ENCODE measurements at places on chromosomes 1 and 21.

- no peak for DNase-seq
Measured at GRCh38 chr1:110671361-110671760, 3.4 kb downstream of the KCNA3 start.

GRCh38 chr1:226788965-226789364 lies 49.9 kb upstream of the ITPKB start:
- DNase-seq = no peak

DNA sequence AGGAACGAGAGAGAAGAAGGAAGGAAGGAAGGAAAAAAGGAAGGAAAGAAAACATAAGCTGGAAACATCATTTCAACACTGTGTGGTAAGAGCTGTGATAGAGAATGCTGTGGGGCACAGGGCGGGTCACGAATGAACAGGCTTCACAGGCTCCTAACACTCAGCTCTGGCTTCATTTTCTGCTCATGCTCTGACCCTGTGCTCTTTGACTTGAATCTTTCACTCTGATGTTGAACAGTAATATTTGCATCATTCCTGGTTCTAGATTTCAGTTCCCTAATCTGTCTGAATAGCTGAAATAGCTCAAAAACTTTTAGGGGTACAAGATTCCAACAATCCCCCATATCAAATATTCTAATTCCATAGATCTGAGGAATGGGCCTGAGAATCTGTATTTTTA lies 207.3 kb downstream of the LHX8 start:
- no peak for DNase-seq

GRCh38 chr1:46244656-46245371 lies 2.7 kb upstream of the RAD54L start:
- no peak for DNase-seq

GRCh38 chr1:229461032-229461668 lies 27.3 kb upstream of the ACTA1 start:
- DNase-seq = no peak

- DNase-seq = no peak
Measured at GRCh38 chr1:61672376-61672775, 52.6 kb downstream of the TM2D1 start.

DNA sequence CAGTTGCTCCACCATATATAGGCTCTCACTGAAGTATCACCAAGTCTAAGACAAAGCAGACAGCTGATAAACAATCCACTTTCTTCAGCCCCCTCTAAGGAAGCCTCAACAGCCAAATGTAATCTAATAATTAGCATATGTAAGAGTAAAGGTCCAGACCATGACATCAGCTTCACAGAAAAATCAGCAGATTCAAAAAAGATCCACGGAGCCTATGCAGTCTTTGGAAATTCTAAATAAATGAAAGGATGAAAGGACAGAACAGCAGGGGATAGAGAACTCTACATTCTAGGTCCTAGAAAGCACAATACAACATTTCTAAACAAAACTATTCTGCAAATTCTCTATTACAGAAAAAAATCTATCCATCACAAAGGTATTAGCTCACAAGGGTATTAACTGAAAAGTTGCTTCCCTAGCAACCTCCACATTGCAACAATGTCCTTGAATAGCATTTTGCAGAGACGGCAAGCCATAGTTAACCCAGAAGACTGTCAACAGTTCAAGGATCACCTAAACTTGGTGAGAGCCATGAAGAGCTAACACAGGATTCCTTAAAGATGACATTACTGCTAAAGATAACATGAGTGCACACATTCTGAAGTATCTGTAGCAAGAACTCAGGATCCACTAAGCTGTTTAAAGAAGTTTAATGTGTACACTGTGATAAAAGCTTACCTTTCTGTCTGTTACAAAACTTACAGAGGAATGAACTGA lies 74.3 kb downstream of the SIPA1L2 start:
- no peak for DNase-seq

DNA sequence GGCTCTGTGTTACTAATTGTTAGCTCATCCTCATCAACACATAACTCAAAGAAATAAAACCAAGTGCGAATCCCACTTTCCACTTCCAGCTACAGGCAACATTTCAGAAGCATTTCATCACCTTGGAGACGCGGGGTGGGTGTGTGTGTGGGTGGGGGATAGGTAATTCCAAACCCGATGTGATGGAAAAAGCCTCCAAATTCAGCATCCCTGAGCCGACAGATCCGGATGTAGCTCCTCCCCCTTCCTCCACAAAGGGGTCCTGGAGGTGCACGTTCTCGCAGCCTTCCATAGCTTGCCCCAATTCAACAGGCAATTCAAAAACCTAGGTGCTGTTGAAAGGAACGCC lies 486 bp downstream of the HSPA13 start:
- peak; percentile 7 for DNase-seq

DNA sequence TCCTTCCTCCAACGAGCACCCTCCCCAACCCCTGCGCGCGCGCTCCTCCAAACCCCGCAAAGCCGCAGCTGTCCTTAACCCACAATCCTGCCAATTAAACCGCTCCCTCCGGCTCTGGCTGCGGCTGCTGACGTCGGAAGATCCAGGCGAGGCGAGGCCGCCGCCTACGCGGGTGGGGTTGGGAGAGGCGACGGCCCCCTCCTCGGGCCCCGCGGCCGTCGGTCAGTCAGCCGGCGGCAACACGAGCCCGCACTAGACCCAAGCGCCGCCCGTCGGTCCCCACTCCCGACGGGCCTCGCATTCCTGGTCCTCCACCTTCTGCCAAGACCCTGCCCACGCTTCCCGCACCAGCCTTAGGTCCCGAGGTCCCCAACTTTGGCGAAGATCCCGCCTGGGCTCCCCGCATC lies 75.4 kb downstream of the VWA5B1 start:
- DNase-seq = no peak

GRCh38 chr1:228770779-228771223 lies 35.5 kb downstream of the RHOU start:
- DNase-seq = no peak

DNA sequence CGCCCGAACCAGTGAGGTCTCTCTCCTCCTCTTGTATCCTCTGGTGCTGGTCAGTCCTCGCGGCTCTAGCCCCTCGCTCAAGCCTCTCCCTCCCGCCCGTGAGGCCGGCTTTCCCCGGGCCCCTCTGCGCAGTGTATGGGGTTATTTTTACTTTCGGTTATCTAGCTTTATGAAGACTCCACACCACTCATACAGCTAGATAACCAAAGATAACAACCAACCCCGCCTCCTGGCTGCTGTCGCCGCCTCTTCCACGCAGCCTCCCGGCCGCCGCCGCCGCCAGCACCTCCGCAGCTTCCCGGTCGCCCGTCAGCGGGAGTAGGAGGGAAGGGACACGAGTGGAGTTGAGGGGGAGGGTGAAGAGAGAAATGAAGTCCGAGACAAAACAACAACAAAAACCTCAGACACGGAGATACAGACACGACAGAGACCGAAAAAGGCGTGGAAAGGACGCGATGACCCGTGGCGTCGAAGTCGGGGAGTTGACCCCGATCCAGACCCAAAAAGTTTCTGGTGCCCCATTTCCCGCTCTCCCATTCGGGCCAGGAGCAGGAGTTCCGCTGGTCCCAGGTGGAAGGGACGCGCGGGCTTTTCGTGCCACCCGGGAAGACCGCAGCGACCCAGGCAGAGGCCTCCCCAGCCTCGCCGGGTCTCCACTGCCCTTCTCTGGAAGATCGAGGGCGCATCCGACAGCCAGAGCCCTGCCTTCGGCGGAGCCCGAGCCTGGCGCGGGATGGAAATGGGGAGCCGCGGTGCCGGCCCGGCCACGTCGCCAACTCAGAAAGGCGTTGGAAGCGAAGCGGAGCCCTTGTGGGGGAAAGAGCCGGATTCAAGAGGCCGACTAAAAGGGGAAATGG lies 51.4 kb downstream of the RHBG start:
- peak; percentile 28 for DNase-seq

DNA sequence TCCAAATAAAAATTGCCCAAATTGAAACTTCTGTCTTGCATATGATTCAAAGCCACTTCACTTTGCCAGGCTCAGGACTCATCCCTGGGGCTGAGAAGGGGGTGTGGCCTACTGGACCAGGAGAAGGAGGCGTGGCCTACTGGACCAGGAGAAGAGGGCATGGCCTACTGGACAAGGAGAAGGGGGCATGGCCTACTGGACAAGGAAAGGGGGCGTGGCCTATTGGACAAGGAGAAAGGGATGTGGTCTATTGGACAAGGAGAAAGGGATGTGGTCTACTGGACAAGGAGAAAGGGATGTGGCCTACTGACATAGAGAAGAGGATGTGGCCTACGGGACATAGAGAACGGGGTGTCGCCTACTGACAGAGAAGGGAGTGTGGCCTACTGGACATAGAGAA lies 405.3 kb downstream of the RRAGC start:
- DNase-seq = no peak

DNA sequence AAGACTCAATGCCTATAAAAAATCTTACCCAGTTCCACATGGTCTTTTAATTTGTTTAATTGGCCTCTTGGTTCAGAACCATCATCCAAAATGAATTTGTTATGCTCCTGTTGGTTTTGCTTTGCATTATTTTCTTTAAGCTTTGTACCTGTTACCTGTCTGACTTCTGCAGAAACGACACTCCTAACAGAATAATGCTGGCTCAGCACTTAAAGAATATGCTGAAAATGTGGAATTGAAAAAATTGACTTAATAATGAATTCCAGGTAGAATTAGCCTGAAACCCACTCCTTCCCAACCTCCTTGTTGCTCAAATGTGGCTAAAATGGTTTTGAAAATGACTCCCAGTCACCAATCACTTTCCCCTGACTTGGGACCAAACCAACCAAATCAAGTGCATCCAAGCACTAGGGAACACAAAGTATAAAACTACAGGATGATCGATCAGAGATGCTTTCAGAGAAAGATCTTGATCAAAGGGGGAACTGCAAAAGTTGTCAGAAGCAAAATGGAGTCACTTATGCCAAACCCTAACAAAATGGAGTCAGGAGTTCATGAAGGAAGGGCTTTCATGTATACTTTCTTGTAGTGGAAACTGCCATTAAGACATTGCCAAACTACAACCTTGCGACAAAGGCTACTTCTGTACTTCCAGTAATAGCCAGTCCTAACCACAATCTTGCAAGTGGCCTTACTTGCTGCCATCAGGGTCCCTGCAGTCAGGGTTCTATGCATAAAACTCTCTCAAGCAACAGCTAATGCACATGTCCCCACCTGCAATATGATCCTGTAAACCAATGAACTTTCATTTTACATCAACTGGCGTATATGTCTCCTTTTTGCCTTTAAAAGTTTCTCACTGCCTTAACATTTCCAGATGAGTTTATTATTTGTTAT lies 5.4 kb downstream of the GBP7 start:
- no peak for DNase-seq

GRCh38 chr1:113913312-113913668 lies 8.2 kb downstream of the DCLRE1B start:
- DNase-seq = no peak

DNA sequence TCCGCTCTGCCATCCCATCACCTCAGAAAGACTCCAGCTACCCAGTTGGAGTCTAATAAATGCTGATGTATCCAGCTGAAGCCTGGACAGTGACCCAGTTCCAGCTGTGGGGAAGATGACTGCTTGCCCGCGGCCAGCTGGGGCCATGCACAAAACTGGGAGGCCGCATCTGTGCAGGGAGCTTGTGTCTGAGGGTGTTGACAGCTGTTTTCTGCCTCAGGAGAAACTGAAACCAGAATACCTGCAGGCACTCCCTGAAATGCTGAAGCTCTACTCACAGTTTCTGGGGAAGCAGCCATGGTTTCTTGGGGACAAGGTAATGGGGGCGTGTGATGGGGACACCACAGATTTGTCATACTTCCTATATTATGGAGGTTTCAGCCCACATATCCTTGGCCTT lies 3.2 kb downstream of the GSTM2 start:
- no peak for DNase-seq

Measured in stimulated activated CD4-positive, alpha-beta T cell treated with anti-CD3 and anti-CD28 coated beads, TNF-alpha, amount 100 ng/mL, for 24 hours (primary cell).